ENCODE measurements at places on chromosomes 12 and 14. TPM values are rescaled to one million over a fixed set of nuclear protein-coding genes. Genes with fewer than 3 reads are reported as not detected.

DAO gene
- total RNA-seq, result not detected

OTOGL gene
- total RNA-seq, result not detected

RGS6 gene
- total RNA-seq, result not detected

CBLN3 gene
- total RNA-seq, result 1.4 TPM

HOXC9 gene
- total RNA-seq, result 11.1 TPM

KRT80 gene
- 58.1 TPM for total RNA-seq

RERG gene
- total RNA-seq, result 0.26 TPM

NXPH4 gene
- 4.1 TPM for total RNA-seq

TEX52 gene
- not detected for total RNA-seq

MAP1LC3B2 gene
- 1.2 TPM for total RNA-seq

TCL1B gene
- total RNA-seq, result not detected

CFAP73 gene
- total RNA-seq, result 0.13 TPM

SOX5 gene
- not detected for total RNA-seq

RNF212B gene
- not detected for total RNA-seq

FOXN3 gene
- total RNA-seq, result 6.1 TPM

MANSC1 gene
- 3.9 TPM for total RNA-seq

KCNH3 gene
- total RNA-seq, result 2.9 TPM

RNASE8 gene
- total RNA-seq, result not detected

PPP2R5C gene
- total RNA-seq, result 77.8 TPM

WASHC4 gene
- 21.5 TPM for total RNA-seq

HOTAIR gene
- total RNA-seq, result 0.09 TPM

PLD4 gene
- 0.06 TPM for total RNA-seq

LAG3 gene
- total RNA-seq, result 1.6 TPM
